ENCODE measurements at places on chromosomes 4 and X. TPM values are rescaled to one million over a fixed set of nuclear protein-coding genes. Genes with fewer than 3 reads are reported as not detected.

The PPEF2 gene
- not detected for total RNA-seq

The LRIT3 gene
- under 0.01 TPM for total RNA-seq

The SCML2 gene
- total RNA-seq: 1.7 TPM

The LEF1 gene
- 1.6 TPM for total RNA-seq

The FNIP2 gene
- 43.5 TPM for total RNA-seq

The SPANXN2 gene
- total RNA-seq: not detected

The CAPN6 gene
- total RNA-seq: 1.3 TPM

The MMRN1 gene
- total RNA-seq: not detected

The MAGED4B gene
- total RNA-seq: 18.6 TPM

The CT45A1 gene
- total RNA-seq: not detected

The ANOS1 gene
- total RNA-seq: 1.9 TPM

The BEX3 gene
- 208 TPM for total RNA-seq

The CACNA1F gene
- not detected for total RNA-seq

The DLG3 gene
- 11.7 TPM for total RNA-seq

The SERPINA7 gene
- not detected for total RNA-seq

The NSUN7 gene
- 0.86 TPM for total RNA-seq

The GAGE12J gene
- total RNA-seq: not detected

The SUPT20HL2 gene
- total RNA-seq: under 0.01 TPM

The ANKRD17 gene
- 53.5 TPM for total RNA-seq

The ANKRD50 gene
- total RNA-seq: 27.1 TPM

The SRPK3 gene
- total RNA-seq: 0.86 TPM

The SPRY1 gene
- 14.8 TPM for total RNA-seq

The ADH7 gene
- not detected for total RNA-seq

The KIAA1210 gene
- not detected for total RNA-seq

The PAGE3 gene
- not detected for total RNA-seq

The CFI gene
- total RNA-seq: 18.4 TPM

The TIMM17B gene
- total RNA-seq: 39.3 TPM

The SPANXB1 gene
- not detected for total RNA-seq

The CT45A7 gene
- total RNA-seq: not detected

The FGF13 gene
- not detected for total RNA-seq

The RASL11B gene
- total RNA-seq: 1.3 TPM

The ALAS2 gene
- total RNA-seq: not detected

The MXD4 gene
- total RNA-seq: 44.9 TPM

The CYP2U1 gene
- total RNA-seq: 19.0 TPM

The CBR4 gene
- 23.3 TPM for total RNA-seq

The IL2RG gene
- not detected for total RNA-seq

The GPC3 gene
- total RNA-seq: 0.32 TPM

The GLOD5 gene
- not detected for total RNA-seq

The CYLC1 gene
- not detected for total RNA-seq

The MAGEA2 gene
- not detected for total RNA-seq

The AMMECR1 gene
- total RNA-seq: 24.8 TPM

The TCEAL2 gene
- total RNA-seq: not detected

The HHIP gene
- 1.7 TPM for total RNA-seq

The ASB9 gene
- 2.6 TPM for total RNA-seq

The RRH gene
- total RNA-seq: not detected

The SOWAHD gene
- total RNA-seq: not detected

The OPN1LW gene
- not detected for total RNA-seq

The TXK gene
- 0.64 TPM for total RNA-seq

The NRK gene
- 4.7 TPM for total RNA-seq

The TMSB15C gene
- 5.2 TPM for total RNA-seq

The PLXNB3 gene
- 3.5 TPM for total RNA-seq

The LRCH2 gene
- total RNA-seq: 5.8 TPM

The CXXC4 gene
- total RNA-seq: 0.32 TPM

The NUDT11 gene
- 12.1 TPM for total RNA-seq

The ZFP92 gene
- 0.32 TPM for total RNA-seq

The KLHL2 gene
- 16.4 TPM for total RNA-seq

The FREM3 gene
- not detected for total RNA-seq

The CNOT6L gene
- 13.5 TPM for total RNA-seq
